Stimulated activated CD8-positive, alpha-beta memory T cell treated with anti-CD3 and anti-CD28 coated beads, Interleukin-4, amount 100 ng/mL, for 1 hour (primary cell): ENCODE measurements at places on chromosomes 4 and X.

- no peak for DNase-seq
Observed at GRCh38 chr4:85886665-85887064, 411.7 kb downstream of the ARHGAP24 start.

GRCh38 chr4:184329659-184330400 lies 112.2 kb upstream of the ENPP6 start:
- DNase-seq = no peak

DNA sequence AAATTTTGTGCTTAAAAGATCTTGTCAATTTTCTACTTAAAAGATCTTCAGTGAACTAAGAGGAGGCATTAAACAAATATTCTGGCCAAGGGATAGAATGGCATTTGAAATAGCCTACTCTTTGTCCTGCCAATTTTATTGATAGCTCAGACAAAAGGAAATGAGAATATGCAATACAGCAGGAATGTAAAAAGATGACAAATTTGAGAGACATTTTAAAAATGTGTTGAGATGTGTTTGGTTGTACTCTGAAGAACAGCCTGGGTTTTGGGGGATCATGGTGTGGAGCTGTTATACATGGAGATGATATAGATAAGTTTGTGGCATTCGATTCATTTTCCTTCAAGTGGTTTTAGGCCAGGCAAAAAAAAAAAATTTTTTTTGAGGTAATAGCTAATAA lies 11.6 kb upstream of the MAD2L1 start:
- DNase-seq = no peak

GRCh38 chr4:176123710-176124407 lies 58.2 kb downstream of the WDR17 start:
- DNase-seq = no peak

- DNase-seq = no peak
Observed at GRCh38 chr4:66736606-66737005, 808.7 kb downstream of the CENPC start.

DNA sequence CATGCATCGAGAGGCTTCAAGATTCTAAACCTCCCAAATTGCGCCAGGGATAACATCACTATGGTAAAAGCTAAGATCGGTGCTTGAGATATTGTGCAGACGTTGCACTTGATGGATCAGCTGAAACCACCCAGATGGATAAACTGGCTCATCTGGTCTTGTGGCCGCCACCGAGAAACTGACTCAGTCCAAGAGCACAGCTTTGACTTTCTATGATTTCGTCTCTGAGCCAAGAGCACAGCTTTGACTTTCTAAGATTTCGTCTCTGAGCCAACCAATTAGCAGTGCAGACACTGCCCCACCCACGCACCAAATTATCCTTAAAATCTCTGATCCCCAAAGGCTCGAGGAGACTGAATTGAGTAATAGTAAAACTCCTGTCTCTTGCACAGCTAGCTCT lies 687.2 kb downstream of the FAM133A start:
- no peak for DNase-seq

DNA sequence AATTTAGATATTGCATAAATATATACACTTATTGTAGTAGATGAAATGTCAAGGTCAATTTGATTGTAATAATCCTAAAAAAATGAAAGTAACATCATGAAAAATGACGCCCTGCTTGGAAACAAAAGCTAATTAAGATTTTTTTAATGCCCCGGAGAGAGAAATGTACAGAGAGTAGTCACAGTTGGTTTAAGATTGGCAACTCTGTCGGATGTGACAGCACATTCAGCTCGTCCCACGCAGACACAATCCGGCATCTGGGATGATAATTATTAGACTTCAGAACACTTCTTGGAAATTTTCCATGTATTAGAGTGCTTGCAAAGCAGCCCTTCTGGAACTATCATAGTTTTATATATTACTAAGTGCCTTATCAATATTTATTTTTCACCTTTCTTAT lies 478.0 kb downstream of the PDHA2 start:
- DNase-seq = no peak

DNA sequence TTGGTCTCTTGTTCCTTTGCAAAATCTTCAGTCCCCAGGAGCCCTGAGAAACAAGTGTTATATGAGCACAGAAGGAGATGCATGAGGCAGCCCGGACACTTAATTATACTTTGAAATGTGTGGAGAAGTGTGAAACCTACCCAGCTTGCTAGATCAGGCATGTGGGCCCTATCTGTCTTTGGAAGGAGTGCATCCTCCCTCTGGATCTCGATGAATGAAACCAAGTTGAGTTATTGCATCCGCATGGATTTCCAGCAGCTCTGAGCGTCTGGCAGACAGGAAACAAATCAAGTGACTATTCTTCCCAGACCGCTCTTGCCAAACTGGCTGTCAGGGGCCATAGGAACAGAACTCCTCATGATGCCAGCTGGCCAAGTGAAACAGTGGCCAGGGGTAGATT lies 19.6 kb upstream of the SOWAHD start:
- DNase-seq = no peak

GRCh38 chr4:10639100-10639499 lies 45.5 kb downstream of the CLNK start:
- DNase-seq = no peak

- no peak for DNase-seq
Observed at GRCh38 chrX:151624677-151625076, 61.2 kb downstream of the PASD1 start.

DNA sequence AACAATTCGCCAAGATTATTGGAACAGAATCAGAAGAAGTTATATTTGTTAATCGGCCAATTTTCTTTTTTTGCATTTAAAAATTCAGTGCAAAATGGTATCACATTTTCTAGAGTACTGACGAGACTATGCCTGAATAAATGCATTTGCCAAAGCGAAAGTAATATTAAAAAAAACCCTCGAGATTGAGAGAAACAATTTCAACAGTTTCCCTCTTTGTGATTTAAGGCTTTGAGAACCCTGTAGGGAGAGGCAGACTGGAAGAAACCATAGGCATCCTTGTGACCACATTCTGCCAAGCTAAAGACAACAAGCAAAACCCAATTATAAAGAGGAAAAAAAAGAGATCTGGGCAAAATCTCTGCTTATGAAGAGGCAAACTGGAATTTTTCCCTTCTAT lies 218.1 kb upstream of the GK2 start:
- DNase-seq = no peak
